ENCODE measurements at places on chromosomes 1 and 21.

DNA sequence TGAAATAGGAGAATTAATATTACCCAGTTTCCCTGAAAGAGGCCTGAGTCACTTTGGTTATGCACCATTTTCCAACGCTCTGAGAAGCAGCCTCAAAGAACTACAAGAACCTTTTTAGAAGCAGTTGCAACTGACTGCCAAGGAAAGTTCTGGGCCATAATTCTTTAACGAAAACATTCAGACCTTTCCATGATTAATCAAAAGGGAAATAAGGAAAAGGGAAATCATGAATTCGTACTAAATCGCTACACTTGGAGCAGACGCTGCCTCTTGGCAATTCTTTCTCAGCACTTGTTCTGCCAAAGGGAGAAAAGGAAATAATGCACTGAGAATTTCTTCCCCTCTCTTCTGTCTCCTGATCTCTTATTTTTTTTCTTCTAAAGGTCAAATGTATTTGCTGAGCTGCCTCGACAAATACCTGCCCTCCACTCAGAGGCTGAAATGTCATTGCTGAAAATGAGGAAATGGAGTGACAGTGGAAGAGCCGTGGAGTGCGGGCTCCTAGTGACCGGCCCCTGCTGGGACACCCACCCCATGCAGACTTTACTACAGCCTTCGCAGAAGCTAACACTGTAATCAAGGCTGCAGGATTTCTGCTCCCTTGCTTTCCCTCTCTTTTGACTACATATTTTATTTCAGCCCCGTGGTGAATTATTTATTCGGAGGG lies 67.9 kb upstream of the GALNT2 start:
- no peak for DNase-seq

DNA sequence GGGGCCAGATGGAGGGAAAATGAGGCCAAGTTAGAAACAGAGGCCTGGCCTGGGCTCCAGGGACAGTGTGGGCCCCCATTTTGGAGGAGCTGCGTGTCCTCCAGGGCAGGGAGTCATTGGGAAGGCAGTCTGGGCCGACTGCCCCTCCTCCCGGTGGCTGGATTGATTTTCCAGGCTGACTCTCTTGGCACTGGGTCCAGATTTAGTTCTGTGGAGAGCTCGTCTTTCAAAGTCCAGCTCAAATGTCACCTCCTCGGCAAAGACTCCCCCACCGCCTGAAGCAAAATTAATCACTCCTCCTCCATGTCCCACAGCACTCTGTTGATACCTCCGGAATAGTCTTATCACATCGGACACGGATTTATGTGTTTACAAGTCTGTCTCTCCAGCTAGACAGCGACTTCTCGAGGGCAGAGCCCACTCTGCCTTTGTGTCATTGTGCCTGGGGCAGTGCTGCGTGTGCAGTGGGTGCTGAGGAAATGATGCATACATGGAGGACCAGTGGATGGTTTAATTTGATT lies 175.1 kb downstream of the CAMTA1 start:
- no peak for DNase-seq

GRCh38 chr1:201921952-201922558 lies 24.3 kb downstream of the LMOD1 start:
- no peak for DNase-seq

GRCh38 chr1:170533298-170533697 lies 1.3 kb downstream of the GORAB start:
- no peak for DNase-seq

DNA sequence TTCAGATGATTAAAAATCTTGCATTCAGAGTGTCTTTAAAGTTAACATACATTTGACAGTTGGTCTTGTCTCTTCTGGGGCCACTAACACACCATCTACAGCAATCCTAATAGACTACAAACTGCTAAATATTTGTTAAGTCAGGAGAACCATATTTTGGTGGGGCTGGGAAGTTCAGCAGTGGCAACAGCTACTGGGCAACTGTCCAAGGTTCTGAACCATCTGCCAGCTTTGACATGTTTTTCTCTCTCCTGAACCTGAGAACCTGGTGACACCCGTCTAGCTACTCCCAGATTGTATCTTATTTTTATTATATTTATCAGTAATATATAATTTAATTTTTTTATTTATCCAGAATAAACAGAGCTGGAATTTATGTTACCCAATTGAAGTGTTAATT lies 199.0 kb upstream of the DPYD start:
- no peak for DNase-seq

- no peak for DNase-seq
These were observed 2.5 kb upstream of the MYBPH start for GRCh38 chr1:203178083-203178482.

DNA sequence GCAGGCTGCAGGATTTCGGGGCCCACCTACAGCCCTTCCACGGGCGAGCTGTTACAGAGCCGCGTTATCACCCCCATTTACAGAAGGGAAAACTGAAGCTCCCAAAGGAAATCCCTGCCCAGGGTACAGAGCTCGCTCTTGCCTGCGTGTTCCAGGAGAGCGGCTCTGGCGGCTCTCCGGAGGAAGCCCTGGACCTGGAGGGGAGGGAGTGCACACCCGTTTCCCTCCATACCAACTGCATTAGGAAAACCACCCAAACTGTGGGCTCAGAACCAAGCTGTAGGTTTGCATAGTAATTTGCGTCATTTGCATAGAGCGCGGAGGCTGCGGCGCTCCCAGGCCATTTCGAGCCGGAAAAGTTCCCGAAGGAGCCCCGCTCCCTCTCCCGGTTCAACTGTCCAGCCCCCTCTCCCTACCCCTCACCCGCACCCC lies 24.7 kb upstream of the ADGRB2 start:
- no peak for DNase-seq

DNA sequence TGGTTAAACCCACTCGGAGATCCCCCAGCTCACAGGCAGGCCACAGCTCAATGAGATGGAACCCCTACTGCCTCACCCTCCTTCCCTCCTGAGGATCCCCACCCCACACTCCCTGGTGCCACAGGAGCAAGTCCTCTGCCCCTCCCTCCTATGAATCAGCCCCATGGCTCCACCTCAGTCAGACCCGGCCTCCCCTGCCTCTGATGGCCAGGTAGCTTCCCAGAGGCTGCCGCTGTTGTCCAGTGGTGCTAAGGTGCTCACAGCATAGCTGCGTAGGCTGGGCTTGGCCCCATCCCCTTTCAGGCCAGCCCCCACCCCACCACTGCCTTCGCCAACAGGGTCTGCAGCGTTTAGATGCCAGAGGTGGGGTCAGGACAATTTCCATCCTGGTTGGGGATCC lies 98.5 kb upstream of the IGSF21 start:
- no peak for DNase-seq

- no peak for DNase-seq
These were observed 13.4 kb upstream of the HMCN1 start for GRCh38 chr1:185720633-185721272.

DNA sequence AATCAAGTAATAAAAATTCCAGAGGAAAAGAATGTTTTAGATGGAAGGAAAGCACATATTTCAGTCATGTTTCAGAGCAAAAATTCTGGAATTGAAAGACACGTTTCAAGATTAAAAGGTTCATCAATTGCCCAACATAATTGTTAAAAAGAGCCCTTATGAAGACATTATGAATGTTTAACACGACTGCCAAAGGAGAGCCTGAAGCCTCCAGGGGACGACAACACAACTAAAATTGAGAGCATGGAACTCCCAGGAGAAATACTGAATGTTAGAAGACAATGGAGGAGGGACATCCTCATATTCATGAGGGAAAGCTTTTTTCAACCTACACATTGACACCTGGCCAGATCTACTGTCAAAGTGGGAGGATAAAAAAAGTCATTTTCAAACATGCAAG lies 16.0 kb downstream of the OR2T11 start:
- no peak for DNase-seq

DNA sequence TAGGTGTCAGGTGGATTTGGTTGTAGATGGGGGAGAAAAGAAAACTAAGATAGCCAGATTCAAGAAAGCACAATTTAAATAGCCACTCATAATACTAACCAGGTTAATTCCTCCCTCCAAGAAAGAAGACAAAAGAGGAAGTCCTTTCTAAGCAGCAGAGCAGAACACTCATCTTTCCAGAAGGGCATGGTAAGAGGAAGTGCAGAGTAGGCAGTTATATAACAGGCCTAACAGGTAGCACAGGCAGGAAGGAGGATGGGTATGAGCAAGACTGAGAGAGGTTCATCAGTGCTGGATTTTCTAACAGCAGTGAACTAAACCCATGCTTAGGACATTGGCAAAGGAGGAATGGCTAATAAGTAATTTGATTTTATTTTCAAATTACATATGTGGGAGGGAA lies 517.5 kb downstream of the PLPP3 start:
- DNase-seq = peak; percentile 38

DNA sequence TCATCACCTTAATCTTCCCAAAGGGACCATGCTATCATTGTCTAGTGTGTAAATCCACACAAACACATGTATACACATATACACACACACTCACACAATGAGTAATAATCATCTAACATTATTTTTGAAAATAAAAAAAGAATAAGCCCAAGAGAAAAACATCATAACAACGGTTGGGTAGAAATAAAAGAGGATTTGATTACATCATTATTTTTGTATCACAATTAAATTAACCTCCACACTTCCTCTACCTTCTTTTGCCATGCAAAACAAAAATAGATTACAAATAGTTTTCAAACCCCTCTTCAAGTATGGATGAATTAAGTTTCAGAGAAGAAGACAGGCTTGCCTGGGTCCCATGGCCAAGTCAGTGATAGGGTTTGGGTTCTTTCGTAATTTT lies 238.1 kb downstream of the VAV3 start:
- DNase-seq = no peak

GRCh38 chr1:191699343-191699742 lies 458.9 kb upstream of the RGS18 start:
- DNase-seq = no peak

- no peak for DNase-seq
These were observed 24.0 kb upstream of the CPT2 start for GRCh38 chr1:53172426-53173128.

GRCh38 chr1:248851390-248851789 lies 7.5 kb downstream of the ZNF692 start:
- DNase-seq = no peak

GRCh38 chr1:56070601-56071000 lies 508.8 kb downstream of the PLPP3 start:
- no peak for DNase-seq

DNA sequence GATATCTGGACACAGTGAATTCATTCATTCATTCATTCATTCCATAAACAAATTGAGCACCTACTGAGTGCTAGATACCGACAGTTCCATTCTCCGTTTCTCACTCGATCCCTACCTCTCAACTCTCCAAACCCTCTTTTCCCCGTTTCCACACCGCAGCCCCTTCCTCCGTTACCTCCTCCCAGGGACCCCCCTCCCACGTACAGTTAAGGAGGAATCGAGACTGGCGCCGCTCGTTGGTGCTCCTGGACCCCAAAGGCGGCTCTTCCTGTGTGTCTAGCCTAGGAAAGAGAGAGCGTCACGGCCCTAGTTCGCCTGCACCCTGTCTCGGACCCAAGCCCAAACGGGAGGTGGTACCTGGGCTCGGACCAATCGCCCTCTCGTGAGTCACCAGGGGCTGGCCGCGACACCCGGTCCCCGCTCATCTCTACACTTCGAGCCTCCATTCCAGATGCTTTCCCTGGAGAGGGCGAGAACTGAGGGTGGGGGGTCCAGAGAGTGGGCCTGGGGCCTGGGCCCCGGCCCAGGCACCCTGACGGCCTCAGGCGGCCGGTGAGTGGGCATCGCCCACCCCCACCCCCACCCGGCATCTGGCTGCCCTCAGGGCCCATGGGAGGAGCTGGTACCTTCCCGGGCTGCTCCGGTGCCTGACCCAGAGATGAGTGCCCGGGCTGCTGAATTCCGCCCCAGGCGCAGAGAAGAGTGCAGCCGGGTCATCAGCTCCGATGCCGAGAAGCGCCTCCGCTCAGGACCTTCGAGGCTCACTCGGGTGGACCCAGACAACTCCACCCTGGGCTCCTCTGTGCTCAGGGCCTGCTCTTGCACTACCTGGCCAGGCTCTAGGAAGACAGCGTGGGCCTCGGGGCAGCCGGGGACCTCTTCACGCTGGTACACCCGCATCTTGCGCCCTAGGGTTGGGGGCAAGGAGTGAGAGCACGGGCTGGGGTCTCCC lies 4.9 kb downstream of the ARHGEF19 start:
- DNase-seq = no peak

DNA sequence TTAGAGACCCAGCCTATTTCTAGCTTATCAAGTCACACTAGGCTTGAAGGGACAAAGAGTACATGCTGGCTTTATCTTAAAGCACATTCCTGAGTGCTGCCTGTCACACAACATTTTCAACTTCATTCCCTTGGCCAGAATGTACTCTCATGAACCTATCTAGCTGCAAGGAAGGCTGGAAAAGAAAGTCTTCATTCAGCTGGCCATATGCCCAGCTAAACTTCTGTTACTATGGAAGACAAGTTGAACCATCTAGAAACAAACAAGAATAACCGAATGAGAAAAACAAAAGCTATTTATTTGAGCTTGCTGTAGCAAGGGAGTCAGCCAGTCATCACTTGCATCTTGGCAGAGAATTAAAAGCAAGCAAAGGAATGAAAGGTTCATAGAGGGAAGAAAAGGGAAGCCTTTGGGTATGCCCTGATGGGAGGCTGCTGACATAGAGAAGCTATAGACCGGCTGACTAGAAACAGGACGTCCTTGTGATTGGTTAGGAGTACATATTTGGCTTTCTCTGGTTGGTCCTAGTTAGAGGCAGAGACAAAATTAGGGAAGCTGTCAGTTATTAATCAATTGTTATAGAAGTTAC lies 108.4 kb downstream of the NEK7 start:
- DNase-seq = no peak

DNA sequence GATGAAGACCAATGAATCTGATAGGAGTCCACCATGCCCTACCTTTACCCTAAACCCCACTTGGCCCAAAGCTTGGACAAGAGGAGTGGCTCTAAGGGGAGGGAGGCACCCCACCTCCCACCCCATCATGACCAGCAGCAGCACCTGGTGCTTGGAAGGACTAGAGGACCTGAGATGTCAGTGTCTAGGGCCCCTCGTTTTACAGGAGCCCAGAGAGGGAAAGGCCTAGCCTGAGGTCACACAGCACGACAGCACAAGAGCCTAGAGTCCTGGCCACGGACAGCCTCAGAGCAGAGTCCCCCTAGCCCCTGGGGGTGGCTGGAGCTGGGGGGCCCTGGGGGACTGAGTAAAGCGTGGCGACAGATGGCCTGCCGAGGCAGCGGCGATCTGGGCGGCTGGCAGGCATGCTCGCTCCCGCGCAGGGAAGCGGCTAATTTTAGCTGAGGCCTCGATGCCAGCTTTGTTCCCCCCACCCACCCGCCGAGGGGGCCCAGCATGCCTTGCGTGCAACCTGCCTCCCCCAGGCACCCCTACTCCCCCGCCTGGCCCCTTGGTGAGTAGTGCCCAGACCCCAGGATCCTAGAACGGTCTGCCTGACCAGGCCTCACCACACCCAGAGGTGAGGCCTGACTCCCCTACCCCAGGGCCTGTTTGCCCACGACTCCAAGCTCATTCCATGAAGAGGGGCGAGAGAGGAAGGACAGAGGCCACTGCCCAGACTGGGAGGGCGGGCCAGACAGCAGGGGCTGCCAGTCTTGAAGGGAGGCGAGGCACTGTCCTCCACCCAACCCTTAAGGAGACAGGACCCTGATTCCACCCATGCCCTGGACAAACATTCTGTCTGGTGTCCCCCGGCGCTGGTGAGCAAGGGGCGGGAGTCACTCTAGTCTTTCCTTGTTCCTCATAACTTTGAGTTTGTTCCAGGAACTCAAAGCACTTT lies 39.0 kb downstream of the AHDC1 start:
- no peak for DNase-seq

Data from GM06990 (cell line).